Stimulated activated CD4-positive, alpha-beta T cell treated with anti-CD3 and anti-CD28 coated beads, TNF-alpha, amount 100 ng/mL, for 4 hours (primary cell): ENCODE measurements at places on chromosomes 4 and X.

DNA sequence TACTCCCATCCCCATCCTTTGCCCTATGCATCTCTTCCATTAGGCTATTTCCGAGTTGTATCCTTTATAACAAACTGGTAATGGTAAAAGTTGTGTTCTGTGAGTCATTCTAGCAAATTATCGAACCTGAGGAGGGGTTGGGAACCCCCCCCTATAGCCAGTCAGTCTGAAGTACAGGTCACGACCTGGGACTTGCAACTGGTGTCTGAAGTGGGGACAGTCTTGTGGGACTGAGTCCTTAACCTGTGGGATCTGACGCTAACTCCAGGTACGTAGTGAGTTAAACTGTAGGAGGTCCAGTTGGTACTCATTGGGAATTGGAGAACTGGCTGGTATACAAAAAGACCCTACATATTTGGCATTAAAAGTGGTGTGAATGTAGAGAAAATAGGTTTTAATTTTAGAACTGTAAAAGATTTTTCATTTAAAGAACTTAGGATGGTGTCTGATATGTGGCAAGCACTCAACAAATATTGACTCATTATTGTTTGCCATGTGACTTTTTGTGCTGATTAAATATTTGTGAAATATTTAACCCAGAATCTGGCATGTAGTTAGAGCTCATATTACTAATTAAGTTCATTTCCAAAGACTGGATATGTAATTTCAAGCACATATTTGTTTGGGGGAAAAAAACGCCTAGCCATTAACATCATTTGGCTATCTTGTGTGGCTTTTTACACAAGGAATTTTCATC is 50.7 kb downstream of the CHST7 start:
- DNase-seq: no peak

GRCh38 chr4:20353646-20354045 is 101.9 kb downstream of the SLIT2 start:
- no peak for DNase-seq

- DNase-seq: no peak
Measured at GRCh38 chrX:9492901-9493300, 28.0 kb downstream of the TBL1X start.

DNA sequence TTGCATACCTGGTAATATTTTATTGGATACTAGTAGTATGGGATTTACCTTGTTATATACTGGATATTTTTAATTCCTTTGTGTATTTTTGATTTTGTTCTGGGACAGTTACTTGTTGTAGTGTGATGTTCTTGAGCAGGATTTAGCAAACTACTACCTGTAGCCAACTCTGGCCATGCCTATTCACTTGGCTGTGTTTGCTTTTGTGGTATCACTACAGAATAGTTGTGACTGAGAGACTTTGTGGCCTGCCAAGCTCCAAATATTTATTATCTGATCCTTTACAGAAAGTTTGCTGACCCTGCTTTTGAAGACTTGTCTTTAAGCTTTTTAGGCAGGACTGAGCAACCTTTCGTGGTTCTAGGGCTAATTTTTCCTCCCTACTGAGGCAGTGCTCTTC is 17.8 kb downstream of the ZCCHC4 start:
- no peak for DNase-seq

DNA sequence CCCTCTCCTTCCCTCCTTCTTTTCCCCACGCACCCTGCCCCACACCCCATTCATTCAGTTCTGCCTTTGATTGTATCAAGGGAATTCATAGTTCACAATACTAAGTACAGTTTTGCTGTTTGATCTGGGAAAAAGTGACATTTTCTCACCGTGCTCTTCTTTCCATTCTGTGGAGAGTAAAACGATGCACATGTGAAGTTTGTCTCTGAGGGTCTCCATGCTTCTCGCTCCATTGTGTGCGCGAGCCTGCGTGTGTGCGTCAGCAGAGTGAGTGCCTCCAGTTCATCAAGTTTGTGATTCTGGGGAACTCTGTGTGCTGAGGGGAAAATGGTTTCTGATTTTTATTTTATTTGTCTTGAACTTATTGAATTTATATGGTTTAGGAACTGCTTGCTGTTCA is 1.9 kb downstream of the STK26 start:
- no peak for DNase-seq

DNA sequence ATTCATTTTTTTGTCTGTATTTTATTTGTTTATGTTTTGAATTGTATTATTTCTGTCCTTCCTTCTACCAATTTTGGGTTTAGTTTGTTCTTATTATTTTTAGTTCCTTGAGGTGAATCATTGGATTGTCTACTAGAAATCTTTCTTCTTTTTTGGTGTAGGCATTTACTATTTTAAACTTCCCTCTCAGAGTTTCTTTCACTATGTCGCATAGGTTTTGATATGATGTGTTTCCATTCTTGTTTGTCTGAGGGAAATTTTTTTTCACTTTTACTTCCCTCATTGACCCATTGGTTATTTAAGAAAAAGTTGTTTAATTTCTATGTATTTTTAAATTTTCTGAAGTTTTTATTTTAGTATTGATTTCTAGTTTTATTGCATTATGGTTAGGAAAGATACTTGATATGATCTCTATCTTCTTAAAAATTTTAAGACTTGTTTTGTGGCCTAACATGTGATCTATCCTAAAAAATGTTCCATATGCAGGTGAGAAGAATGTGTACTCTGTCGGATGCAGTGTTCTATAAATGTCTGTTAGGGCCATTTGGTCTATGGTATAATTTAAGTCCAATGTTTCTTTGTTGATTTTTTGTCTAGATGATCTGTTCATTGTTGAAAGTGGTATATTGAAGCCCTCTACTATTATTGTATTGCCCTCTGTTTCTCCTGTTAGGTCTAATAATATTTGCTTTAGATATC is 68.8 kb downstream of the IL15 start:
- DNase-seq: no peak

- DNase-seq: no peak
Measured at GRCh38 chr4:188536826-188537225, 397.6 kb downstream of the TRIML1 start.

DNA sequence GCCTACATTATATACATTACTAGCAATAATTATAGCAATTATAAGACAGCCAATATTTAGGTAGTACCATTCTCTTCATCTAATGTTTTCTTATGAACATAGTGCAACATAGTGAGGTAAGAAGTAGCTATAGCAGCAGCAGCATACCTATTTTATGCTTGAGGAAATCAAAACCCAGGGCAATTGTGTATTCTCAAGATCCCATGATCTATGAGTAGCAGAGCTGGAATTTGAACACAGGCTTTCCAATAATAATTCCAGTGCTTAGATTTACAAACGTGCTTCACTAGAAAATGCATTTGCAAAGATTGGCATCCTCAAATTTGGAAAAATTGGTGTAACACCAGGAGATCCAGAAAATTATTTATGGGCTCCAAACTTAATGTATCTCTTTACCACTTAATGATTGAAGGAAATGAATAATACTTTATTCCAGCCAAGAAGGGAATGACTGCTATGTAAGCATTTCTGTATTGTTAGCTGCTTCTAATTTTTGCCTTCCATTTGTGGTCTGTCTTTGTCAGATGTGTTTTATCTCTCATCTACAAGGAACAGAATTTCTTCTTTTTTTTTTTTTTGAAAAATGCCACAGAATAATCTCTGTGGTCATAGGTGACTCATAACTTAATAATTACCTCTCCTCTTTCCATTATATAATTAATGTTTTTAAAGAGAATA is 451.1 kb downstream of the ARAP2 start:
- no peak for DNase-seq

GRCh38 chr4:3248178-3248480 is 830 bp upstream of the MSANTD1 start:
- DNase-seq: no peak

DNA sequence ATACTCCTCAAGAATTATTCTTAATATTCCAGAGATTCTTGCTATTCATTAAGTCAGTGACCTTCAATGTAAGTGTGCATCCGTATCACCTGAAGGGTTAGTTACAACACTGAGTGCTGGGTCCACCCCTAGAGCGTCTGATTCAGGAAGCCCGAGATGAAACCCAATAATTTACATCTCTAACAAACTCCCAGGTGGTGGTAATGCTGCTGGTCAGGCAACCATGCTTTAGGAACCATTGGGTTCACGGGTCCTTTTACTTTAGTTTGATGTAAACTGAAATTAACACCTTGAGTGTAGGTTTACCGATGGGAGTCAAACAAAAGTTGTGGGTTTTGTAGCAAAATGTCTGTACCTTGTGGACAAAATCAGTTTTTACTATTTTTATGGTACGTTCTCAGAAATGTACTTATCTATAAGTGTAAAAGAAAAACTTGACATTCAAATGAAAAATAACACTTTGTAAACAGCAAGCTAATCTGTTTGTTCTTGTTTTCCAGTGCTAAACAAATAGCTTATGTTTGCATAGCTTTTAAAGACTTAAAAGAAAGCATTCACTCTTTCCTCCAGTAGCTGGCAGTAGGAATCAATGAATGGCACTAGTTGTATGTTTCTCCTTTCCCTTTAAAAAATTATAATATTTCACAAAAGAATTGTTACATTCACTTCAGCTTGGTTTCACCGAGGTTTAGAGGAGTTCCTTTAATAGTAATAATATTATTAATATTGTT is 32.7 kb downstream of the ACE2 start:
- no peak for DNase-seq

DNA sequence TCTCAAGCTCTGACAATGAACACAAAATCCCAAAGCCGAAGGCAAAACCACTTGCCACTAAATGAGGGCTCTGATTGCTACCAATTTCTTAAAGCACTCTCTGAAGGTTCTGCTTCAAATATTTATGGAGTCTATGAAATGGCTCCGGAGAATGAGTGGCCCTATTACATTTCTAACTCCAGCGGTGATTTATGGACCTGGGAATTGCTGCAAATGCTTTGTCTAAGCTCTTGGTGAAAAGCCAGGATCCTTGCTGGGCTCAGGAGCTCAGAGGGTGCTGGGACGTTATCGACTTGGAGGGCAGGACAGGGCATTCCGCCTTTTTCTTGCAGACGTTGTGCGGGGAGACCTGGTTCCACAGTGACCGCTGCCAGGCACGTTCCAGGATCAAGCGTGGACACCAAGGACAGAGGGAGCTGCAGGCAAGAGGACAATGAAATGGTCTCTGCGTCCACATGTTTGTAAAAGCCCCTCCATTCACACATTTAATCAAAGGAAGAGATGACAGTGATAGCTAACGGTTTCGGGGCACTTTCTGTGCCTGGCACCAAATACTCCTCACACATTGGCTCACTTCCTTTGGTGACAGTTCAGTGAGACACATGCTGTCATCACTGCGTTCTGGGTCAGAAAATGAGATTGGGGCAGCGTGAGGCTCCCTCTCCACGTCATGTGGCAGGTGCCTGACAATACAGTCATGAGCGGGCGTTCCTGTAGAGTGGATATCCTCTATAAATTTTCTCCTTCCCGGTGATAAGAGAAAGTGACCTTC is 58.8 kb downstream of the C4orf50 start:
- no peak for DNase-seq

DNA sequence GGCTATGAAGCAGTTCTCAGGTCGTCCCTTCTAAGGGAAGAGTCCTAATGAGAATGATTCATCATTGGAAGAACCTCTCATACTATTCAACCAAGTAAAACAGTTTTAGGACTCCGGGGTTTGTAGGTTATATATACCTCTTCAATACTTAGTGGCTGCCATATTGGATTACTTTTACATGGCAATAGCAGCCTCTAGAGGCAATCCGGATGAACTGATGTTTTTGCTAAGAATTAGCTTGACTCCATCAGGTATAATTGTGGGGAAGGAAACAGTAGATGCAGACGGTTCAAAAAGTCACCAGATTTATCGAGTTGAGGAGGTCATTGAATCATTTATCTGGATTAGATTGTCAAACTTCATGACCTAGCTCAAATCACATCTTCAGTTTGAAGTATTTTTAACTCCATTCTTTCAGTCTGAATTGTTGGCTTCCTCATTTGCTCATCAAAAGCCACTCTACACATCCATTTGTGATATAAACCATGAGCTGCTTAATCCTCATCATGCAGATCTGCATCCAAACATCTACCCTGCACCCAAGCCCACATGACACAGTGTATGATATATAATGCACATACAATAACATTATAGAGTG is 28.4 kb downstream of the GUCY1B1 start:
- DNase-seq: no peak

DNA sequence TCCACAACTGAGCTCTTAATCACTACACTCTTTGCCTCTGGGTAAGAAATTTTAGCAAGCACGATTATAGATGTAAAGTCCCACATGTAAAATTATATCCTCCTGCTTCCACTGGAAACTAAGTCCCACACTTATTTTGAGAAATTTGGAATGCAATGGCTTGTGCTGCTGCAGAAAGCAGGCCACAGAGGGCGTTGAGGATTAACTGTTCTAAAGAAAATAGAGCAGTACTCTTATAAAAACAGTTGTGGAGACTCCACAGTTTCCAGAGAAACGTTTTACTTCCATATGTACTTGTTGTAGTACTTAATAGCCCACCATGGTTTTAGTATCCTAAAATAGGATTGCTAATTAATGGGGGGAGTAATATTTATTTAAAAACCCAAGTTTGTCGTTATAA is 1.7 kb upstream of the CENPC start:
- DNase-seq: no peak

DNA sequence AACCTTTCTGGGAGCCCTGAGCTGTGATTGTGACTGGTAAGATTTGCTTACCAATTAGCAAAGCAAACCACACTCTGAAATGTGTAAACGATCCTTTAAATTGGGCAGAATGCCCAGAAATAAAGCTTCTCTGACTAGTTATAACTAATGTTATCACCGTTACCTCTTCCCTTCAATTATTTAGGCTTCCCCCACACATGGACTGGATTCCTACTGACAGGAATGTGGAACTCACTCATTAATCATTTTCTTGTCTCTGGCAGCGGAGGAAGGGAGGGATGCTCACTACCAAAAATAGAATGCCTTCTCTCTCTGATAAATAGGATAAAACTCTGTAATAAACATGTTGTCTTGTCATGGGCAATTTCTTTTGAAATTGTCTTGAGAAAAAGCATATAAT is 25.3 kb upstream of the NWD2 start:
- no peak for DNase-seq

DNA sequence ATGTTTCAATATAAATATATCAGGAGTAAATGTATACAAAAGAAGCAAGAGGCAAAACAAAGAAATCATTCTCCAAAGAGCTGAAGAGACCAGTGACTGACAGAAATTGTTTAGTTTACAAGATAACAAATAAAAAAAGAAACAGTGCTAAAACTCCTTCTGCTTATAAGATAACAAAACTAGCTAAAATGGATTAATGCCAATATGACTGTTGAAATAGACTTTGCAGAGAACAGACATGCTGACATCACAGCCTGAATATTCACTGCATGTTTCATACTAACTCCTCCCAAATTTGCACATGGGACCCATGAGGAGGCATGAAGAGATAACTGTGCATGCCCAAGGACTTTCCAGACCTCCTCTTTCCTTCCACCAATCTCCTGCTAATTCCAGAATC is 6.2 kb upstream of the GABRA4 start:
- DNase-seq: no peak

- DNase-seq: no peak
Measured at GRCh38 chr4:2378401-2378800, 40.0 kb downstream of the ZFYVE28 start.

DNA sequence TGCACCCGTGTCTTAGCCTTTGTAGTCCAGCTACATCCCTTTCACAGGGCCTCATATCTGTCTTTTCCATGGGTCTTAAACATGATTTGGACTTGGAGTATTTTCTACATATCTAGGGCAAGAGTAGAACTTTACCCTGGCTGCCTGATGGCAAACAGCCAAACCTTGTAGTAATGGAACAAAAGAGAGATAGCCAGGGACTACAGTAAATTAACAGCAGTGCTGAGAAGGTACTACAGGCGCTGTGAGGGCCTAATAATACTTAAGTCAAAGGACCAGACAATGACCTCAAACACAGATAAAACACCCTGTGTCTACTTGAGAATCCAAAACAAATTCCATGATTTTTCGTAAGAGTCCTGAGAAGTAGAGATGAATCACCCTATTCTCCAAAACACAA is 111.0 kb upstream of the WDR17 start:
- no peak for DNase-seq
